Upper lobe of left lung (tissue), 6 donors: ENCODE measurements at places on chromosomes 6 and 20. TPM values are rescaled to one million over a fixed set of nuclear protein-coding genes. Genes with fewer than 3 reads are reported as not detected.

The SMOC2 gene
- total RNA-seq, result 5.0 TPM

The IP6K3 gene
- 5.7 TPM for total RNA-seq

DNA sequence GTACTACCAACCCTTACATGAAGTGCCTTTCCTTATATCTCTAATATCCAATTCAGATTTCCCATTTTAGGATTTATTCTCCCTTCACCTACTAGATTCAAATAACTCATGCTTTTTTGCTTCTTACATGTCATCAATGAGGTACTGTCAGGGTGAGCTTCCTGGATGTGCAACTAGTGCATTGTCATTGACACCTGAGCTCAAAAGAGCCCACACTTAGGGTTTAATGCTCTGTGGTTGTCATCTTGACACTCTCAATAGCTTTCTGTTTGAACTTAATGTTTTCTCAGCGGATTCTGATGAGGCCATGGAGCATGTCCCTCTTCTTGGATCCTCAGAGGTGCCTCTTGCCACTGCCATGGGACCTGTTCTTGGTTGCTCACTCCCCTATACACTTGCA lies 1033.3 kb upstream of the EYS start:
- no peak for DNase-seq

DNA sequence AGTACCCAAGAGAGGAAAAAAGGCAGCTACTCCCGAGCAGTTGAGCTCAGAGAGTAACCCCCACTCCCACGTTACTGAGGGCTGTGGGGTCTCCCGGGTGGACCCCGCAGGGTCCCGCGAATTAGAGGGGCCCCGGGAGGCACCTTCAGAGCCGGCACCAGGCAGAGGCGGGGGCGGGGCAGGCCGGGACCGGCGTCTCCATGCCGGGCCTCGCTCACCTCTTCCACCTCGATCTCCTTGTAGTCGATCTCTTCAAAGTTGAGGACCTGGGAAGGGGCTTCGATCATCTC lies 381 bp downstream of the MAP3K7 start:
- no peak for DNase-seq

DNA sequence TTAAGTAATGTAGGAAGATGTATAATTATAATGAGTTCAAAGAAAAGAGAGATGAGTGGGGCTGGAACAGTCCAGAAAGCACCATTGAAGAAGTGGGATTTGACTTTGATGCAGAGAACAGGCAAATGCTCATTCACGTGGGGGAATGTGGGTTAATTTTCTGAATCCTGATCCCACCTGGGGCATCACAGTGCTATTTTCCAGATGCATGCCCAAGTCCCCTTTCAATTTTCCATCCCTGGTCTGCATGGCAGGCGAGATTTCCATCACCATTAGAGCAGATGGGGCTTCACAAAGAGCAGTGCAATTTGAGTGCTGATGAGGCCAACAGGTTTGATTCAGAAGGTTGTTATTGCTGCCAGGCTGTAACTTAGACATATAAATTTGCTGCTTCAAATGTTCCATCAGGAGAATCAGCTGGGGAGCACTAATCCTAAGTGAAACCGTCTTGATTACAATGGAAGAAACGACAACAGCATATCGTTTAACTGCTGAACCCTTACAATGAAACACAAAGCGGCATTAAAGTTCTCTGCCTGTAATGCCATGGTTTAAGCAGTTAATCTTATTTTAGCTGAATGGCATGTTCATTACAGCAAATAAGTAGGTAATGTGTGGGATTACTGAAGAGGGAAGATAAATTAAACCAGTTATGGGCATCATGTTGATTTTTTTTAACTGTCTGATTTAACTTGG lies 45.2 kb downstream of the OSTM1 start:
- no peak for DNase-seq

The ZNF217 gene
- total RNA-seq, result 33.5 TPM

DNA sequence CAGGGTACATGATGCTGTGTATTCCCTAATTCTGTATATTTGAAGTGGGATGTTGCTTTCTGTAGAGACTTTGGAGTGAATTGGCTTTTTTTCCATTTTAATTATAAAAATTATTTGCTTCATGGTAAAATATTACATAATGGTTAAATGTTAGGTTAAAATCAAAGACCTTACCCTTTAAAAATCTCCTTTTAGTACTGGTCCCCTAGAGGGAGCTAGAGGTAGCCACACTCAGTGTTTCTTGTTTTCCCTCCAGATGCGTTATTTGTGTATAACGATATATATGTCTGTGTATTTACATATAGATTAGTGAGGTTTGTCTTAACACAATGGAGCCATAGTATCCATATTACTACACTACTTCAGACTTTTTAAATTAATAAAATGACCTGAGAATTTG lies 146.7 kb downstream of the PLCB4 start:
- no peak for DNase-seq

DNA sequence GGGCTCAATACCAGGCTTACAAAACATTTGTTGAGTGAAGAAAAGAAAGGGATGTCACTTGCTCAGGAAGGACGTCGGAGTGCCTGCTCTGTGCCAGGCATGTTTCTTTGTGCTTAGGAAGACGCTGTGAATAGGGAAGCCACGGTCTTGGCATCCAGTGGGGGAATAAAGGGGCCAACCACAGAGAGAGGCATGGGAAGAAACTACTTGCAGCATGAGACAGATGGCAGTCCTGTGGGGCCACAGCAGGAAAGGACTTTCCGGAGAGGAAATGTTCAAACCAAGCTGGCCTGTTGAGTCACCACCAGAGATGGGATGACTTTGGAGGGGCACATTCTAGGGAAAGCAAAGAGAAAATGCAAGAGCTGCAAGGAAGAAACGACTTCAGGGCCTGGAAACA lies 173.2 kb downstream of the CDH26 start:
- DNase-seq, result no peak

The TXNDC5 gene
- 65.3 TPM for total RNA-seq

DNA sequence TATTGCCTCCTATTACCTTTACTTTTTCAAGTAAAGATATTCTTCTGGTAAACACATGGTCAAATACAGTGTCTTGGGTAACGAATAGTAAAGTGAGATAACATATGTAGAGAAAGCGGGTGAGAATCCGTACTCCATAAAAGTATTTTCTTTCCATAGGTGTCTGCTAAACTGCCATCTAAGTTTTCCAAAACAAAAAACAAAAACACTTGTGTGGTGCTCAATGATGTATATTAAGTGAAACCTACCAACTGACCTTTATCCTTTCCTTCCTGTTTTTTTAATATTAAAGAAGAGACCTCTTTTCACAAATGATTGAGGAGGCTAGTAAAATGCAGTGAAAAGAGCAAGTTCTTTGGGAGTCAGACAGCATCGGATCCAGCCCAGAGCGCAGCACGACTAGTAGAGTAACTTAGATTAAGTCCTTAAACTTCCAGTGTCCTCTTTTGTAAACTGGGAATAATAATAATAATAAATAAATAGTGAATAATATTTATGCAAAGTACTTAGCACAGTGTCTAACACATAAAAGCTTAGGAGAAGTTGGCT lies 437 bp upstream of the CDKAL1 start:
- DNase-seq, result no peak

DNA sequence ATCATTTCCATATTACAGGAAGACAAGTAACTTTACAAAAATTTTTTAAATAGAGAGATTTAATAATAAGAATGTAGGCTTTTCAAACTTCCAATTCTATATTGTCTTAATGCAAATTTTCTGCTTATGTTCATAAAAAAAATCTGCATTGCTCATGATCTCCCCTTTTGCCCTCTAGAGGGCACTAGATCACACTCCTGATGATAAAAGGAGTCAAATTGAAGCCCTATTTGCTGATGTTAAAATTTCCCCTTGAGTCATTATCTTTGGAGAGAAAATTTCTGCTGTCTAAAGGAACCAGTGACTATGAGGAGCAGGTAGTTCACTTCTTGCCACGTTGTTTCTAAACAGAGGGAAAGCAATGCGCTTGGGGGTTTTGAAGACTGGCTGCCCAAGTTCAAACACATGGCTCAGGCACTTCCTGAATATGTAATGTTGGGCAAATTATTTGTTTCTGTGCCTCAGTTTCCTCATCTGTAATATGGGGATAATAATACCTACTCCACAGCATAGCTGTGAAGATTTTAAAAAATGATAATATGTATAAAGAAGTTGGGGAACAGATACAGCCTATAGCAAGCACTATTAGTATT lies 874.2 kb downstream of the TFAP2A start:
- no peak for DNase-seq

- no peak for DNase-seq
Observed at GRCh38 chr6:111791415-111791814, 81.8 kb downstream of the FYN start.

The ZNF391 gene
- 2.1 TPM for total RNA-seq

- no peak for DNase-seq
Observed at GRCh38 chr20:3646067-3646440, 17.1 kb downstream of the GFRA4 start.

The CLVS2 gene
- total RNA-seq, result 1.0 TPM

DNA sequence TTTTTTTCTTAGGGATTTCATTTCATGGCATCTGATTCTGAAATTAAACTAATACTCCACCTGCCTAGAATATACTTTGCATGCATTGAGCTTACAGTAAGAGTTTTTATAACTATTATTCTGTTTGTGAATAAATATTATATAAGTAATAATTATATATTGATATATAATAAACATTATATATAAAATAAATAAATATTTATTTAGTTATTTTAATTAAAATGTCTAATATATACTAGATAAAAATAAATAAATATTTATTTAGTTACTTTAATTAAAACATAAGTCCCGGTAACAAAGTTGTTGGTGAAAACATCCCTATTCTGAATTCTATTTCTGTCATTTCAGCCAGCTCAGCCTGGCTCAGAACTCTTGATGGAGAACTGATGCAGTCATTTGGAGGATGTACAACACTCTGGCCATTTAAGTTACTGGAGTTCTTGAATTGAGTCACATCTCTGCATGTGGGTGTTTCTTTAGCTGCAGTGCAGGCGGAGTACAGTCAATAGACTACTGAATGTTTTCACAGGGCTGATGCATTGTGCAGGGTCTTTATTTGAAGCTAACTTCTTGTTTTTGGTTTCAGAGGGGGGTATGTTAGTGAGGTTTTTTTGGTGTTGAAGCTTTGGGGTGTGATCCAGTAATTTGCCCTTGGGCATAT lies 508.9 kb upstream of the ADGRB3 start:
- no peak for DNase-seq

- DNase-seq, result no peak
Observed at GRCh38 chr6:76342611-76343160, 270.2 kb upstream of the IMPG1 start.

The PRICKLE4 gene
- 133 TPM for total RNA-seq

The GABRR2 gene
- total RNA-seq, result 2.8 TPM

The C6orf163 gene
- 7.1 TPM for total RNA-seq

GRCh38 chr6:111353912-111354462 lies 129.0 kb downstream of the REV3L start:
- no peak for DNase-seq
